OCI-M1 (cell line): ENCODE measurements at places on chromosomes 11 and 22.
A peak's percentile ranks its signal among the peaks of the same experiment; 100 is the strongest.

DNA sequence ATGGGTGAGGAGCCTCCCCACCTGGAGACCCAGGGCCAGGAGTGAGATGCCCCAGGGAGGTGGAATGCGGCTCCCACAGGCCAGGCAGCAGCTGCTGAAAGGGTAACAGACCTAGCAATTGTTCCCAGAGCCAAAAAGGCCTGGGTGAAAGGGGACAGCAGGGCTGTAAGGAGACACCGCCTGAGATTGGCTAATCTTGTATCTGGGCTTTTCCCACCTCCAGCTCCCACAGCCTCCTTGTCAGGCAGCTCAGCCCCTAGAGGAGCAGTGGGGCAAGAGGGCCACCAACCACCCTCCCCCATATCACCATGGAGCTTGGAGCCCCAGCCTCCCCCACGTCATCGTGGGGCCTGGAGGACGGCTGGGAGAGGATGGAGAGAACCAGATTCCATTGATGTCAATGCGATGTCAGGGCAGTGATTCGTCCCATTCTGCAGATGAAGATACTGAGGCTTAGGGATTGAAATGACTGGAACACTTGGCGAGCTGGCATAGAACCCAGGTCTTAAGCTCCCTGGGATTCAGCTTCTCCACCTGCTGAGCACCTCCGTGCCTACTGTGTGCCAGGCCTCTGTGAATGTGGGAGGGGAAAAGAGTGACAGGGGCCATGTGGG is 2.9 kb upstream of the MGAT3 start:
- peak; percentile 75 for DNase-seq

- no peak for DNase-seq
These were observed 50.1 kb upstream of the SHANK2 start for GRCh38 chr11:71302534-71302909.

DNA sequence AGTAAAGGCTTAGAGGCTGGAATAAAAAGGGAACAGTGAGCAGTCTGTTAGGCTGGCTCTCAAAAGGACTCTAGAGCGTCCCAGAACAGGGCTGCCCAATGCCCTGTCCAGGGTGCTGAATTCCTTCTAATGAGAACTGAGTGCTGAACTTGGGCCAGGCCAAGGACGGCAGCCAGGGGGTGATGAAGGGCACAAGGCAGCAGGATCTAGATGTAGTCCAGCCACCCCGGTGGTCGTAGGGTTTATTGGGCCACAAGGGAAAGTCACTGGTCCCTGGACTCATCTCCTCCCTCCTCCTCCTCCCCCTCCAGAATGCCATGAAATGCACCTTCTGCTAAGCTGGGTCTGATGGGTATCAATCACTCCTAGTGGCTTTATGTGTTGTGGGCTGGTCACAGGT is 19.2 kb downstream of the NPTXR start:
- peak; percentile 85 for DNase-seq

- DNase-seq, result no peak
These were observed 18.6 kb upstream of the FGF3 start for GRCh38 chr11:69837791-69838190.

DNA sequence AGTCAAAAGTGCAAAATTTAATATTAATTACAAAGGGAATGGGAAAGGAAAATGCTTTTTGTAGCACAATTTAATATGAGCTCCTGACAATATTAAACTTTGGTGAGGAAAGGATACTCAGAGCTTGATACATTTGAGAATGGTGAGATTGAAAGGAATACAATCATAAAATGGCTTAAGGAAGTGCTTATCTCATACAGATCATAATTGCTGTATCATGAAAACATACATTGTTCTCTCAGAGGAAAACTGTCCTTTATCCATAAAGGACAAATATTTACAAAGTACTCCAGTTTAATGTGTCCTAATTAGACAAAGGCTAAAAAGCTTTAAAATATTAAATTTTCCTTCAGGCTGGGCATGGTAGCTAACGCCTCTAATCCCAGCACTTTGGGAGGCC is 260.4 kb downstream of the TMEM135 start:
- no peak for DNase-seq

DNA sequence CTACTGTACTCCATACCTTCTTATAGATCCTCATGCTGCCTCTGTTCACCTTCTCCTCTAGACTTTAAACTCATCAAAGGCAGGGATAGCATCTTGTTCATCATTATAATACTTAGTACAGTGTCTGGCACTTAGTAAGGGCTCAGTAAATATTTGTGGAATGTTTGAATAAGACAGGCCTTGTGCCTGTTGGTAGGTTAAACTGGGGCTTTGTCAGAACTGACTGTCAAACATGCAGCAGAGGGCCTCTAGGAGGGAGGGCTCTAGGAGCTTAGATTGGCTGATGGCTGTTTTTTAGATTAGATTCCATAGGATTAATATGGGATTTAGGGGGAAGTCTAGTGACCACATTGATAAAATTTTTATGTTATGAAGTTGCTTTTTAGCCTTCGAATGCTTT is 70.8 kb downstream of the RNF169 start:
- DNase-seq, result no peak

GRCh38 chr11:70885281-70886231 is 366.8 kb downstream of the SHANK2 start:
- no peak for DNase-seq

- DNase-seq, result no peak
These were observed 513.4 kb upstream of the B3GAT1 start for GRCh38 chr11:134925432-134925831.

DNA sequence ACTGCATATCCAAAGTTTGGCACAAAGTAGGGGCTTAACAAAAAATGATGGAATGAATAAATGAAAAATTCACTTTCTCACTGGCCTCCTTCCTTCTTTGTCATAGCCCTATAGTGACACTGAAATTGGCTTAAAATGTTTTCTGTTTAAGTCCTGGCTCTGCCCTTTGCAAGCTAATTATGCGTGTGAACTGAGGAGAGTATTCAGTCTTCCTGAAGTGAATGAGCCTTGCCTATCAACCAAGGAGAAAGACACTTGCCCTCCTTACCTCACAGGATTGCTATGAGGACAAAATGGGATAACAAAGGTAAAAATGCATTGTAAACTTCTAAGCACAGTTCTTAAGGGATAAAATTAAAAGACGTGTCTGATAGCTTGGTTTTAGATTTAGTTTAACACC is 729.8 kb upstream of the ANO3 start:
- no peak for DNase-seq

- no peak for DNase-seq
These were observed 60.1 kb upstream of the CLTCL1 start for GRCh38 chr22:19351604-19352003.

GRCh38 chr11:76690736-76691135 is 20.2 kb upstream of the LRRC32 start:
- no peak for DNase-seq

DNA sequence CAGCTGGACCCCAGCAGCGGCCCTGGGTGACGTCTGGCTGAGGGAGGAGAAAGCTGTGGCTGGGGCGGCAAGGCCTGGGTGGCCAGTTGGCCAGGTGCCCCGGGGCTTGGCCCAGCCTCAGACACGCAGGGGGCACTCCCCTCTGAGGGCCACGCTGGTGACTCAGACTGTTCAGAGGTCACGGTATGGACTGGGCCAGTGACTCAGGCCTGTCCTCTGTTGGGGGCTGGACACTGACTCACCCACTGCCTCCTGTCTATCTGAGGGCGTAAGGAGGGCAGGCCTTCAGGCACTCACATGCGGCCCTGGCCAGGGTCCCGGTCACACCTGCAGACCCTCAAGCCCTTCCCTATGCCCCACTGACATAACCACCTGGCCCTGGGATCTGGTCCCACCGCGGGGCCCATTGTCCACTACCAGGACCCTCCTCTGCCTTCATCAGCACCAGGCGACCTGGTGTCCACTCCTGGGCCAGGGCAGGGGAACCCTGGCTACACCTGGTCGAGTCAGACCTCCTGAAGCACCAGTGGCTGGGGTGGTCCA is 3.7 kb upstream of the MUC5AC start:
- DNase-seq, result no peak

DNA sequence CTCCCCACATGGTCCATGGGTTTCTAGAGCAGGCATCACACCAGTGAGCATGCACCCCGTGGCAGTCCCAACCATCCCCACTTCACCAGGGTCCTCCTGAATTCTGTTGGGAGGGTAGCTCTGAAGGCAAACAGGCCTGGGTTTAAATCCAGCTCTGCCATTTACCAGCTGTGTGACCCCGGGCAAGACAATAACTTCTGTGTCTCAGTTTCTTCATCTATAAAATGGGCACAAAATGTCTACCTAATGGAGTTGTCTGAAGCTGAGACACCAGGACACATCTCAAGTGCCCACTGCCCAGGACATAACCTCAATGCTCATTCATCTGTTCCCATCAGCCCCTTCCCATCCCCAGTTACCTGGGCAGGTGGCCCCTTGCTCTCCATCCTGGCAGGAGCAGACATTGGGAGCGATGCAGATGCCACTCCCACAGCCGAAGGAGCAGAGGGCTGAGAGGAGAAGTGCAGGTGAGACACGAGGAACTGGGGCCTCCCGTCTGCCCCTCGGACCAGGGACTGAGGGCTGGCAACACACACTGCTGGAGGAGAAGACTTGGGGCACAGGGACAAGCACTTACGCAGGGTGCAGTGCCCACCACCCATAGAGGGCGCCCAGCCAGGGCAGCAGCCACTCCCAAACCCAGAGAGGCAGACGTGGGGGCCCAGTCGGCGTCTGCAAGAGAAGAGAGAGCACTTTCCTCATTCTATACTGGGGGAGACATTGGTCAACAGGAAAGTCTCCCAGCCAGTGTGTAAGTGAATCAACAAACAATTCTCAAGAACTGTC is 4.0 kb downstream of the VWCE start:
- DNase-seq, result no peak

- no peak for DNase-seq
These were observed 33.4 kb upstream of the HMOX1 start for GRCh38 chr22:35347462-35347861.

- DNase-seq, result no peak
These were observed 164.5 kb downstream of the JRKL start for GRCh38 chr11:96554236-96554820.

- no peak for DNase-seq
These were observed 580.7 kb downstream of the NTM start for GRCh38 chr11:131951121-131951520.

- no peak for DNase-seq
These were observed 138.4 kb downstream of the BRD1 start for GRCh38 chr22:49689255-49689770.

DNA sequence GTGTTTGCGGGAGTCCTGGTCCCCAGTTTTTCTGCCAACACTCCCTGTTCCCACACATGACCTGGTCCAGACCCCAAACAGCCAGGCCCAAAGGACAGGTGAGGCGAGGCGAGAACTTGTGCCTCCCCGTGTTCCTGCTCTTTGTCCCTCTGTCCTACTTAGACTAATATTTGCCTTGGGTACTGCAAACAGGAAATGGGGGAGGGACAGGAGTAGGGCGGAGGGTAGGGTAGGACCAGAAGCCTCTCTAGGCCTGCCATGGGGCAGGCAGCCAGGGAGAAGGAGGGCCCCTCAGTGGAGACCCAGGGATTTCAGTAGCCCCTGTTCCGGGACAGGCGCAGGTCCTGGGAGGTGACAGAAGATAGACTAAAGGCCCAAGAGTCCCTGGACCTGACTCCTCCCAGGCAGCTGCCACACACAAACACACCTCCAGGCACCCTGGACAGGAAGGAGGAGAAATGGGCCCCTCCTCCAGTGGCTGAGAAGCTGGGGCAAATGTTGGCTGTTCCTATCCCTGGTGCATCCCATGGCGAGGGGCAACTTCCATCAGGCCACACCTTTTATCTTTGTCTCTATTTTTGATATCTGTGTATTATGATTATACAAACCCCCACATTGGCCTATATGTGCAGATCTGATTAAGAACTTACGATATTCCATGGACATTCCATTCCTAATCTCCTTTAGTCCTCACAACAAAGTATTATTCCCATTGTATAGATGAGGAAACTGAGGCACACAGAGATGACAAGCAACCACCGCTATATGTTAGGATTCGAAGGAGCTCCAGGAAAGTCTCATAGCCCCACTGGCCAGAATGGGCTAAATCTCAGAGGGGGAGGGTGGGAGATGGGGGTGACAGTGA is 626 bp upstream of the F2 start:
- DNase-seq, result no peak

GRCh38 chr11:8631395-8632118 is 37.5 kb upstream of the STK33 start:
- no peak for DNase-seq

GRCh38 chr22:17777005-17777716 is 2.9 kb upstream of the BID start:
- DNase-seq, result peak; percentile 75

DNA sequence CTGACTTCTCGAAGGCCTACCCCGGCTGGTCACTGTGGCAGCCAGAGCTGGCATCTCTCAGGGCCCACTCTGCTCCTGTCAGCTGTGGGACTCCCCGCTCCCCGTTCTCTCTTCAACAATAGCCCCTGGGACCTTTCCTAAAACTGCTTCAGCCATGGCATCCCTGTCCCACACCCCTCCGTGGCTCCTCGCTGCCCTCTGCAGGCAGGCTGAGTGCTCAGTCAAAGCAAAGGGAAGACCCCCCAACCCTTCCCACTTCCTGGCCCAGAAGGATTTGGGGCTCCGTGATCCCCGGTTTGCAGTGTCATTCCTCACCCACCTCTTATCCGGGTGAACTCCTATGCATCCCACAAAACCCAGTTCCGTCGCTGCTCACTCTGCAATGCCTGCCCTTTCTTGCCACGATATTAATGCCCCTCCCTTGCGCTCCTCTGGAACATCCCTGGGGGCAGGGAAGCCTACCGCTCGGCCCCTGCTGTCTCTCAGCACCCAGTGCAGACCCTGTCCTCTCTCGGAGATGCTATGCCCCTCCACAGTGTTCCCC is 1.6 kb upstream of the TH start:
- no peak for DNase-seq

GRCh38 chr22:32717337-32718240 is 83.9 kb upstream of the TIMP3 start:
- no peak for DNase-seq

- DNase-seq, result no peak
These were observed 29.9 kb downstream of the KRTAP5-5 start for GRCh38 chr11:1659506-1659905.

DNA sequence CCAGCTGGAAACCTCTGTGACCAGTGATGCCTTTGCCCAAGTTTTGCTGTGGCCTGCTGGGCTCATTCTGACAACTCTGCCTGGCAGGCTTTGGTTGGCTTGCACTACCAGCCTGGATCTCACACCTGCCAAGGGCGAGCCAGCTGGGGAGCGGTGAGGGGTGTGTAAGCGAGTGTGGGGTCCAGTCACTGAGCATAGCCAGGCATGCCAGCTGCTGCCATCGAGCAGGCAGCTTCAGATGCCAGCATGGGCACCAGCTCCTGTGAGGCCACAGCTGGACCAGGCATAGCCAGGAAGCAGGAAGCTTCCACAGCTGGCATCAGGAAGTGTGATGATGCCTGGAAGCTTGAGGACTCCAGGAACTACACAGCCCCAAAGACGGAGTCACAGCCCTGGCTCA is 1674.6 kb downstream of the LRRC4C start:
- DNase-seq, result no peak

DNA sequence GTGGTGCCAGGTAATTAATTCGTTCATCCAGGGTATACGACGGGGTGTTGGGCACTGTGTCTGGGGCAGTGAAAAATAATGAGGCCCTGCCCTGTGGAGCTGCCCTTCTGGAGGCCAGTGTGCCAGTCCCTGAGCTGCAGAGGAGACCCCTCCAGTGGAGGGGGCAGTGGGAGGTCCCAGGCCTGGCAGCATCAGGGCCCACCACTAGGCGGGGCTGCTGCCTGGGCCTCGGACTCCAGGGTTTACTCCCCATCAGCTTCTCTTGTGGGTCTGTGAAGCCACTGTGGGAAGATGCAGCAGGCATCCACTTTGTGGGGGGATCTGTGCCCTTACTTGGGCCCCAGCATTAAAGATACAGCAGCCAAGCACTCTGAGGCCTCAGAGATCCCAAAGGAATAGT is 17.4 kb upstream of the TMPRSS6 start:
- DNase-seq, result peak; percentile 4

GRCh38 chr22:35506259-35506570 is 34.4 kb upstream of the RASD2 start:
- DNase-seq, result no peak
